Uterus (tissue), 4 donors: ENCODE measurements at places on chromosomes 7 and 10. TPM values are rescaled to one million over a fixed set of nuclear protein-coding genes. Genes with fewer than 3 reads are reported as not detected.

- H3K36me3 ChIP-seq: no peaks in the 10 kb centered on the region
- no peak overlapping the region for H3K4me3 ChIP-seq
- H3K27me3 ChIP-seq: no peaks in the 10 kb centered on the region
- no peaks in the 10 kb centered on the region for H3K4me1 ChIP-seq
- no peak for DNase-seq
Measured at GRCh38 chr10:4867520-4868356, 41.7 kb downstream of the AKR1E2 start.

- DNase-seq: no peak
- H3K27ac ChIP-seq: no peak overlapping the region
- no peak overlapping the region for H3K4me3 ChIP-seq
- no peaks in the 10 kb centered on the region for H3K4me1 ChIP-seq
Measured at GRCh38 chr10:47413531-47414226, 29.6 kb upstream of the ZNF488 start.

DNA sequence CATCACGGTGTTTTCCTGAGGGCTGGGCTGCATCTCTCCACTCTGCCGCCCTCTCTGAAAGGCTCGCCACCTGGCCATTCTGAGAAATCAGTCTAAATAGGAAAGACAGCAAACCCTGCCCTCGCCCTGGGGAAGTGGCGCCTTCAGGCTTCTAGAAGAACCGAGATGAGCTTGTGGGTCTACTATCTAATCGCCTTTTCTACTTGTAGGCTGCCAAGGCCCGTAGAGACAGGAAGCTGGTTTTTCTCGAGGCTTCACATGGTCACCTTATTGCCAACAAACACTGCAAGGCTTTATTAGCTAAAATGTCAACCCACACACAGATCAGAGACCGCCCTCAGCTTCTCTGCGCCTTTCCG is 21.4 kb downstream of the LAT2 start:
- no peak overlapping the region for H3K27ac ChIP-seq
- H3K4me1 ChIP-seq: no peaks in the 10 kb centered on the region
- H3K27me3 ChIP-seq: no peaks in the 10 kb centered on the region
- no peak for DNase-seq
- H3K36me3 ChIP-seq: no peaks in the 10 kb centered on the region

Gene POR
- total RNA-seq: 85.9 TPM

Gene DMTF1
- 125 TPM for total RNA-seq
